ENCODE measurements at places on chromosomes 2 and 18.

DNA sequence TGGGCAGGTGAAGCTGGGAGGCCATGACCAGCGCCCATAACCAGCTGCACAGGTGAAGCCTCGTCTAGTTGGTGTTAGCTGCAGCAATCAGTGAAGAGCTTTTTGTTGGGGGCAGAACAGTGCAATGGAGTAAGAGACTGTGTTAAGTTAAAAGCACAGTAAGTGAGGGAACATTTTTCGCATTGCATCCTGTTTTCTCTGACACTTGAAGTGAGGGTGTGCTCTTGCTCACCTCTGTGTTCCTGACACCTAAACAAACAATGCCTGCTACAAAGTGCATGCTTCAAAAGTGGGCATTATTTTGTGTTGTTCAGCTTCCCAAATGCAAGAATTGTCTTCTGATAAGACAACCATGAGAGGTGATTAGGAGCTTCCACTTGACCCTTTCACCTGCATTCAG is 324.0 kb upstream of the ACVR2A start:
- no peak for DNase-seq

DNA sequence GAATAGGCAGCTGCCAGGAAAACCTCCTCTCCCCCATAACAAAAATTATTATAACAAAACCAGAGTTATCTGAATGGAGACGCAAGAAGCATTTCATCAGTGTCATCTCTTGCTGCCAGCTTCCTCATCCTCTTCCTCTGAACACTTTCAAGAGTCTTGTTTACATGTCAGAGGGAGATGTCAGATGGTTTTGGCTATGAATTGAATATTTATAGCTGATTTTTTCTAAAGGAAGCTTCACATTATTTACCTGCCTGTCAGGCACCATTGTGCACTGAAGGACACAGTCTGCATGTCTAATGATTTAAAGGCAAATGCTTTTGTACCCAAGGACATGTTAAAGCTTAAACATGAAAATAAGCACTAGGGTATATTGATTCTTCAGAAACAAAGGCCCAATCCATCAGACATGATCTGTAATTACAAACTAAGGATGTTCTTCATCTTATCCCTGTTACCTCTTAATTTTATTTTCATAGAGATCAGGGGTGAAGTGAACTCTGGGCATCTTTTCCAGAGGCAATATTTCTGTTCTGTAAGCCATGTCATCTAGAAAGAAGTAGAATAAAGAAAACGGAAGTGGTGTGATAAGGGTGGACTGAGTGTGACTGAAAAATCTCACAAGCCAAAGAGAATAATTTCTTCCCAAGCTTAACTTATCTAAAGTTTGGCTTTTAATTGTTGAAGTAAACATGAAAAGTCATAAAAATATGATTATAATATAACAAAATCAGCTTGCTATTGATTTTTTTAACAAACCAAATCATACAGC is 168.7 kb downstream of the ANKRD44 start:
- DNase-seq: peak; percentile 26

DNA sequence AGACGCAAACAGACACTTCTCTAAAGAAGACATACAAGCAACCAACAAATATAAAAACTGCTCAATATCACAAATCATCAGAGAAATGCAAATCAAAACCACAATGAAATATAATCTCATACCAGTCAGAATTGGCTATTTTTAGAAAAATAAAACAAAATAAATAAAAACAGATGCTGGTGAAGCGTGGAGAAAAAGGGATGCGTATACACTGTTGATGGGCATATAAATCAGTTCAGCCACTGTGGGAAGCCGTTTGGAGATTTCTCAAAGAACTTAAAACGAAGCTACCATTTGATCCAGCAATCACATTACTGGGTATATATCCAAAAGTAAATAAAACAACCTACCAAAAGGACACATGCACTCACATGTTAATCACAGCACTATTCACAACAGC is 206.2 kb downstream of the HNMT start:
- DNase-seq: no peak

- no peak for DNase-seq
Measured at GRCh38 chr2:172454404-172455120, 27.2 kb downstream of the ITGA6 start.

GRCh38 chr2:36952748-36953197 is 13.6 kb downstream of the STRN start:
- DNase-seq: no peak

GRCh38 chr2:10873171-10873570 is 38.6 kb upstream of the KCNF1 start:
- no peak for DNase-seq

DNA sequence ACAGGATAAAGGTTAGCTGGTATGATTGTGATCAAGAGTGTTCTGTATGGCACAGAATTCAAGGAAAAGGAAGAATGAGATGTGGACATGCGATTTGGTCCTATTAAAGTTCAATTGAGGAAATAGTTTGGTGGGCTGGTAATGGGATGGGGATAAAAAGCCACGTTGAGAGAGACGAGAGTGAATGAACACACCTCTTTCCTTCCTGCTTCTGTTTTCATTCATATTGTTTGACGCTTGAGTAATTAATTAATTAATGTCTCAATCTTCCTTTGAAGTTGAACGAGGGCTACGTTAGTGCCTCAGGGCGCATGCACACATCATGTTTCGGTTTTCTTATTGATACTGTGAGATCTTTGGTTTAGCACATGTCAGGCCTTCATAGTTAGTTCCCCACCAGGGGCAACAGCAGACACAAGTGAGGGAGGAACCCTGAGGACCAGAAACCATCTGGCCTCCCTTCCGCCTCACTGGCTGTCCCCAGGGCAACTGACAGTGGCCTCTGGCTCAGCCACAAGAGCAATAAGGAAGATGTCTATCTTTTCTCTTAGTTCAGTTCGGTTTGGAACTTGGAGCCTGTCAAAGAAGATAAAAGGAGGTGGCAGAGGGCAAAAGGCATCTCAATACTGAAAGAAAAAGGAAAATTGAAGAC is 116.0 kb downstream of the LIPG start:
- peak; percentile 53 for DNase-seq

- no peak for DNase-seq
Measured at GRCh38 chr2:71689968-71690834, 236.8 kb downstream of the DYSF start.

DNA sequence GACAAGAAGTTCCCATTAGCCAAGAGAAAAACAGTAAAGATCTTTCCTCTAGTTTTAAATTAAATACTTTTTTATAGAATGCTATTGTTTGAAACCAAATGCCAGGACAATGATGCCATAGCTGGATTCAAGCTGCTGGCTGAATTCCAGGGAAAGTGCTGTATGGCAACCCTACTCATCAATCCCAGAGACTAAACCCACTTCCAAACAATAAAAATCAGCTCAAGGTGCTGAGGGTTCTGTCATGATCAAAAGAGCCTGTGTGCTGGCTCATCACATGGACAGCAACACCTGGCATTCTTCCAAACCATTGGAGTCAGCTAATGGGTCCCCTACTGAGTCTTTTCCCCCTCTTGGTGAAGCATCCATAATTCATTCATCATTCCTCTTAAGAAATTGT is 53.7 kb upstream of the PARD3B start:
- DNase-seq: no peak

DNA sequence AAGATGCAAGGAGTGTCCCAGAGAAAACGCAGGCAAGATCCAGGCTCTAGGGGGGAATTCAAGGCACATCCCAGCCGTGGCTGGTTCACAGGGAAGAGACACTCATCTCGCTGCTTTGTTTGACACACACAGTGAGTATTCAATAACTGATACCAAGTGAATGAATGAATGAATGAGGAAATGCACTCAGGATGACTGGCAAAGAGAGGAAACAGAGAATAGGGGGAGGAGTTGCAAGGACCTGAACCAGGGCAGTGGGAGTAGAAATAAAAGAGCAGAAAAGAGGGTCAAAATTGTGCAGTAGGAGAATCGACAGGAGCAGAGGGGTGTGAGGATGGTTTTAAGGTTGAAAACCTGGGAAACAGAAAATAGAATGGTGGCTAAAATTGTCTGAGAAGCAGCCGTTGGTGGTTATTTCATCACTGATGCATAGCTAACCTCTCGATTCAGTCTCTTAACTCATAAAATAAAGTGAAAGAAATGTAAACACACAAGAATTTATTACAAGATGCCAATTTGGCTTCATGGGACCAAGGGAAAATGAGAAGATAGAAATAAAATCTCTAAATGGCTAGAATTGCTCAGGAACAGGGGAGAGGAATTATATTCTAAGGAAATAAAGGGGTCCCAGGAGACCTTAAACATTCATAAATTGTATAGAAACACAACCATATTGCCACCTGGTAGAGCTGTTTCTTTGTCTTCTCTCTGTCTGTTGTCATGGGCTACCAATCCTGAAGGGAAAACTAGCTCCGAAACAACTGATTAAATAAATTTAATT is 63.9 kb upstream of the PHLPP1 start:
- no peak for DNase-seq

DNA sequence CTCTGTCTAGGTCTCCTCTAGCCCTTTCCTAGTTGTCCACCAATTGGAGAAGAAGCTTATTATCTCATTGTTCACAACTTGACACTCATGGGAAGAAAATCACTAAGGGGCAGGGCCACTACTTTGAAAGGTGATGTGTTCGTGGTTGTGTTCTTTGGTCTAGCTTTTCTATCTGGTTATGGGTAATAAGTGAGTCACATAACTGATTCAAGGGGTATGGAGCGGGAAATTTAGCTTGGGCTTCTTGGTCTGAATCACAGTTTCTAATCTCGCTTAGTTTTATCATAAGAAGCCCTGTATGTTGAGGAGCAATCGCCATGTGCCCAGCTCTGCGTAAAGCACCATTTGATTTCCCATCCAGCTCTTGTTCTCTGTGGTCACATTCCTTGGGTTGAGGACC is 18.7 kb upstream of the DYTN start:
- no peak for DNase-seq

GRCh38 chr18:45006934-45007333 is 326.2 kb downstream of the SETBP1 start:
- DNase-seq: no peak

- DNase-seq: peak; percentile 81
Measured at GRCh38 chr18:54881229-54881768, 53.0 kb downstream of the RAB27B start.

DNA sequence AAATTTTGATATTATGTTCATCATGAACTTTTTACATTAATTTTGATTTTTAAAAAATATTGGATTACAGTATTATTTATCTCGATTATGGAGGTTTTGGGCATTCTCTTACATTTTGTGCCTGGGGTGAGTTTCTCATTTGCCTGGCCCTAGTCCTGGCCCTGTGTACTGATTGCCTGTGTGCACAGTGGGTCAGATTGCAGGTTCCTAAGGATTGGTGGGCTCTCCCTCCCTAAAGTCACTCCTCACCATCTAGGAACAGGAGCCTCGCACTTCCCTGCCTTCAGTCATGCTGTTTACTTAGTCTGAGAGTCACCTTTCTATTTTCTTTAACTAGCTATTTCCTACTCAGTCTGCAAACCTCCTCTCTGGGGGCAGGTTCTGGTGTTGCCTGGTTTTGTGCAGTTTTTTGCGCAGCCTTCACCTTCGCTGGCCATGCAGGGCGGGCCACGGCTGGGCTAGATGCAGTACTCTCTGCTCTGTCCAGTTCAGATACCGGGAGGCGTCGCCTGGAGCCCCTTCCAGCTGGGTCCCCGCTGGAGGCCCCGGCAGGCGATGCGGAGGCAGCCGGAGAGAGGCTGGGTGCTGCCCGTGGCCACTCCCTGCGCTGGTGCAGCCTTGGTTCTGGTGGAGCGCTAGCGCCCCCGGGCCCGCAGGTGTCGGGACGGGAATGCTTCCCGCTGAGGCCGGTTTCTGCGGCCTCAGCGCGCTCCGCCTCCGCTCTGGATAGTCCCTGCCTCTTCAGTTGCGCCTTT is 23.3 kb upstream of the MC5R start:
- peak; percentile 75 for DNase-seq

DNA sequence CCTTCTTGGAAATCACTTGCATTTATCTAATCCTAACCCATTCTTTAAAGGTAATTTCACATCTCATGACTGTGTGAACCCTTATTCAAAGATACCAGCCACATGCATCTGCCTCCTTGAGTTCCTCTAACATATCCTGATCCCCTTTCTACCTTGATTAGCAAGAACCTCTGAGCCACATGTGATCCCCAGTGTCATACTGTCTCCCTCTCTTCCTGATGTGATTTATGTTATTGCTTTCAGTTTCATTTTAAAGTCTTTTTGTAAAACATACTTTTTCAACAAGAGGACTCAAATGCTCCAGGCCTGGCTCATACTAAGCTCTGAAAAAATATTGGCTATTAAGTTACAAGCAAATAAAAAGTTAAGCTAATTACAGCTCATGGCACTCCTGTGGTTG is 470.1 kb downstream of the DLGAP1 start:
- DNase-seq: peak; percentile 30

GRCh38 chr2:131029812-131030211 is 63.4 kb downstream of the FAM168B start:
- no peak for DNase-seq

- DNase-seq: no peak
Measured at GRCh38 chr2:127431408-127432023, 13.3 kb downstream of the PROC start.

DNA sequence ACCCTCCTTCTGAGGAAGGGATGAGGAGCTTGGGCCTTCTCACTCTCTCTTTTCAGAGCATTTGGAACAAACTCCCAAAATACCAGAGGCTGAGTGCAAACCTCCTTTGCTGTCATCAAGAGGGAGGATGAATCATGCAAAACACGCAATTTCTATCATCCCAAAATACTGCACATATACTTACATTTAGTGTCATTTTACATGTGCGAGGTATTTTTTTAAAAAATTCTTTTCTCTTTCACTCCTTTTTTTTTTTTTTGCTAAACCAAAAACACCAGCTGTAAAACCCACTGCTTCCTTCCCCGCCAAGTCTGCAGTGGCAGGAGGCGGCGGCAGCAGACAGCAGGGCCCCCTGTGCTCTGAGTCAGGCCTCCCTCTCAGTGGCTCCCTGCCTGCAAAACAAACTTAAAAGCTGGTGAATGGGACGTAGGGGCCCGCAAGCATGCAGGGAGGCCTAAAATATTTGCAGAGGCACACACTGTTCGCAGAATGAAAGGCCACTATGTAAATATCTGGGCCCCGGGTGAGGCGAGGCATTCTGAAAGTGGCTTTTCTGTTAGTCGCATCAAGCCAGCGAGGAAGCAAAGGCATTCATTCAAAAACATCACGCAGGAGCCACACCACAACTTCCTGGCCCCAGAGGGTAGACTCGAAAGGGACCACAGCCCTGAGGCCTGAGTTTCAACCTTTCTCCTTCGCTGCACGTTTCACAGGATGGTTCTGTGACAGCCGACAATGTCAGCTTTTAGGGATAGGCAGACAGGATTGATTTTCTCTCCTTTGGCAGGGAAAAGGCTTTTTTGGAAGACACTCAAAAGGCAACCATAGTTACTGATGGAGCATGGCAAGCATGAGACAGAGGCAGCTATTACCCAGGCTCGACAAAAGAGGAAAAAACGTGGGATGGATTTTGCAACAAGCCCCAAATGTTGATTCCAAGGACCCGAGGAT is 73.4 kb downstream of the ACTR2 start:
- peak; percentile 79 for DNase-seq

DNA sequence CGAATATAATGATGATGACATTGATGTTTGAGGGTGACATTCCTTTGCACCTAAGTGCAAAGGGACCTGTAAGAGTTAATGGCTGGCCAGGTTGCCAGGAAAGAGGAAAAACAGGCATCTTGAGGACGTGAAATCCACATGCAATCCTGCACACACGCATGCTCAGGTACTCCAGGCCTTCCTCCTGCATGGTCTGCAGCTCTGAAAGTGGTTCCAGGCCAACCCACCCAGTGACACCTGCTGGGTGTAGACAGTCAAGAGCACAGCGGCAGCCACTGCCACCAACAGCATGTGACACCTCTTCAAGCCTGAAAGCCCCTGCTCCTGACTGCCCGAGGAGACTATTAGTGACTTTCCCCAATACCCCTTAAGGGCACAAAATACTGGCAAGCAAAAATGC is 101.6 kb downstream of the PIEZO2 start:
- DNase-seq: no peak
